ENCODE measurements at places on chromosomes 5 and 9. TPM values are rescaled to one million over a fixed set of nuclear protein-coding genes. Genes with fewer than 3 reads are reported as not detected.
A peak's percentile ranks its signal among the peaks of the same experiment; 100 is the strongest.

LURAP1L gene
- total RNA-seq = 40.2 TPM

GKAP1 gene
- total RNA-seq = 5.7 TPM

CBY3 gene
- total RNA-seq = not detected

ADAMTSL1 gene
- 18.2 TPM for total RNA-seq

PCDHGC4 gene
- 1.5 TPM for total RNA-seq

DNA sequence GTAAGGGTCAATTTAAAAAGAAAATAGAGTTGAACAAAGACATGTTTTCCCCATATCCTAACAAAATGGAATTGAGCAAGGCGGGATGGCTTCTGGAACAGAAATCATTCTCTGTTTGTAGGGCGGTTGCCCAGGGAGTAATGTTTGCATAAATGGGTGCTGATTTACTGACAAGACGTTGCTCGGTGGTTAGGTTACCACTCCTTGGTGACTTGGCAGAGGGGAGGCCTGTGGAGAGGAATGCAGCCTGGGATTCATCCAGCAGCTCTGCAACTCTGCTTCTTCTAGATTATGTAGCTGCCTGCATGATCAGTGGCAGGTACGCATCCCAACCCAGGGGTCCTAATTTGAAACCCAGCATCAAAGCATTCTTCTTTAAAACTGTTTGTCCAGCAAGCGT, 200.2 kb downstream of the CFAP90 start:
- no peaks in the 10 kb centered on the region for H3K27me3 ChIP-seq
- H3K27ac ChIP-seq = no peak overlapping the region
- no peak for DNase-seq
- no peaks in the 10 kb centered on the region for H3K4me1 ChIP-seq
- H3K4me3 ChIP-seq = no peak overlapping the region
- H3K36me3 ChIP-seq = no peaks in the 10 kb centered on the region

GRCh38 chr5:78487846-78488245, 127.4 kb downstream of the SCAMP1 start:
- peaks cover 6% of the 10 kb centered on the region for H3K4me1 ChIP-seq
- no peaks in the 10 kb centered on the region for H3K36me3 ChIP-seq
- no peak for DNase-seq
- no peaks in the 10 kb centered on the region for H3K27me3 ChIP-seq
- H3K27ac ChIP-seq = no peak overlapping the region

DNA sequence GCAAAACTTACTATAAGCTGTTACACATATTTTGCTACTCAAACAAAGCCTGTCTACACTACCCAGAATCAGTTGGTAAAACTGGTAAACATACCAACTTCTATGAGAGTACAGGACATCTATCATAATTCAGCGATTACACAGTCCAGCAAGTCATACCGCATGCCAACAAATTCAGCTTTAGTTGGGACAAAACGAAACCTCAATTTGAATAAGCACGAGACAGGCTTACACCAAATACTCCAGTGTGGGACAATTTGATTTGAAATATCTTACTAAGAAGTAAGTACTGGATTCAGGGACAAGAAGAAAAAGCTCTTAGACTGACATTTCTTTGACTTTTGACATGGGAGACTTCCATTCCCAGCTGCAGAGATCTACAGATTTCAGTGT, 2.0 kb downstream of the NRG2 start:
- no peak overlapping the region for H3K27ac ChIP-seq
- no peak overlapping the region for H3K4me3 ChIP-seq
- H3K36me3 ChIP-seq = no peaks in the 10 kb centered on the region
- peaks cover 81% of the 10 kb centered on the region for H3K27me3 ChIP-seq

DNA sequence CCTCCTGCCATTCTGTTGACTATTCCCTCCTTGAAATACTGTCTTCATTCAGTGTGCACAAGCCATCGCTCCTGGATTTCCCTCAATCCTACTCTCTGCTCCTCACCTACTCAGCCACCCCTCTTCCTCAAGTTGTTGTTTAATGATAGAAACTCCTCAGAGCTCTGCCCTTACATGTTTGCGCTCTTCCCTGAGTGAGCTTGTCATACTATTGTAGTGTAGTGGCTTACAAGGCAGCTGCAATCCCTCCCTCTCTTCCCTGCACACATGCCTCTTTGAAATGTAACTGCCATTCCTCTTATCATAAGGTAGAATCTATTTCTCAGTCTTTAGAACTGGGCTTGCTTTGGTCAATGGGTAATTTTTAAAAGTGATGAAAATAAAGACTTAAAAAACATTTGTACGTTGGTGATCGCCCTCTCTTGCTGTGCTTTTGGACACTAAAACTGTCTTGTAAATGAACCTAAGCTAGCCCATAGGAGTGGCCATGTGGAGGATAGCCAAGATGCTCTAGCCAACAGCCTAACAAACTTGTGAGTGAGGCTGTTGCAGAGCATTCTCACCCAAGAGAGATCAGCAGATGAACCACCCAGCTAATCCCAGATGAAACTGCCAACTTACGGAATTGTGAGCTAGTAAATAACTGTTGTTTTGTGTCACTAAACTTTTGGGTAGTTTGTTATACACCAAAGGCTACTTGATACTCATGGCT, 18.1 kb upstream of the SMAD5 start:
- H3K27me3 ChIP-seq = no peaks in the 10 kb centered on the region
- no peaks in the 10 kb centered on the region for H3K4me1 ChIP-seq
- no peak overlapping the region for H3K4me3 ChIP-seq

DNA sequence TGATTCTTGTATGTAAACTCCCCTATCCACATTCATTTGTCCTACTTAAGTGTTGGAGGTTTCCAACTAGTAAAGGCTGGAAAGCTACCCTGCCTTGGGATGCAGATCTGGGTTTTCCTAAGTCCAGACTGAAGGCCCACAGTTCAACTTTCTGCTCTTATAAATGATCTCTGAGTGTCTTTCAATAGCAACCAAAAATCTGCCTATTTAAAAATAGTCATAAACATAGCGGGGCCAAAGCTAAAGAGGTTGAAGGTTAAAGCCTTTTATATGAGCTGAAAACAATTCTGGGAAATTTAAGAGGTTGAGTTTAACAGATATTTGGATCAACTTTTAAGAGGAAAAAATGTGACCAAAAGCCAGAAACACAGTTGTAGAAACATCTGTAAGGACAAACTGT, 87.2 kb downstream of the NTRK2 start:
- H3K4me3 ChIP-seq = no peak overlapping the region
- no peak overlapping the region for H3K27ac ChIP-seq
- H3K27me3 ChIP-seq = no peaks in the 10 kb centered on the region
- DNase-seq = no peak

DNA sequence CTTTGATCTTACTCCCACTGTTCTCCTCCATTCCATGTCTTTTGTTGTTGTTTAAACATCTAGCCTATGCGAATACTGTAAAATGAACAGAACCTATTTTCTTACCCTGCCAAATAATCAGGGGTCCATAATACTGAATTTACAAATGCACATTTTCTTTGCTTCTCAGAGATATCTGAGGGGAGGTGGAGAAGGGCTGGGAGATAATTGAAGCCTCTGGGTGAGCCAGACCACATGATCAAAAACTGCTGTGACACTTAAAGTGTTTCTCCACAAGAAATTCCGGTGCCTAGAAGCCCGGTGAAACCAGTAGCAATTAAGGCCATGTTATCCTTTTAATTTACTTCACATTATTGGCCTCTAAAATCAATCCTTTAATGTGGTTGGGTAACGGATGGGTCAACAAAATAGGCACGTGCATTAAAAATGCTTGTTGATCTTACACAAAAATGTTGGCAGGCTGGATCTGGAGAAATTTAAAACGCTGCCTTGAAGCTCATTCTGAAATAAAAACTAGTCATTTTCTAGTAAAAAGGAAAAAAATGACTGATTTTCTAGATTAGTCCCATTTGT, 10.8 kb downstream of the SEMA6A start:
- peaks cover 9% of the 10 kb centered on the region for H3K4me1 ChIP-seq
- no peak overlapping the region for H3K4me3 ChIP-seq
- H3K27ac ChIP-seq = no peak overlapping the region
- no peaks in the 10 kb centered on the region for H3K27me3 ChIP-seq

DNA sequence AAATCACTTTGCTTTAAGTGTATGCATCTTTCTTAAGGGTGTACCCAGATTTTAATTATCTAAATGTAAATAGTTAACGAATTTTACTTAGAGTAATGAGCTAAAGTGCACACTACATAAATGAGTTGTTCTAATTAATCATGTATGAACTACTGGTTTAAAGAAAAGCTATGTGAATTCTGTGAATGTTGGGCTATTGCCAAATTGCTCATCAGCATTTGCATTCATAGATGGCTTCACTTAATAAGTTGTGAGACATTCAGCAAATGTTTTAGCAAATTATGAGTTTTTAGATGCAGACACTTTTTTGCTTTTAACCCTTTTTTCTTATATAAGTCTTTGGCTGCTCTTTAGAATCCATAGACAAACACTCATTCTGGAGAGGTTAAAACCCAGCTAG, 175.7 kb downstream of the PBX3 start:
- H3K36me3 ChIP-seq = no peaks in the 10 kb centered on the region
- no peak for DNase-seq
- H3K27me3 ChIP-seq = no peaks in the 10 kb centered on the region
- H3K27ac ChIP-seq = no peak overlapping the region

DNA sequence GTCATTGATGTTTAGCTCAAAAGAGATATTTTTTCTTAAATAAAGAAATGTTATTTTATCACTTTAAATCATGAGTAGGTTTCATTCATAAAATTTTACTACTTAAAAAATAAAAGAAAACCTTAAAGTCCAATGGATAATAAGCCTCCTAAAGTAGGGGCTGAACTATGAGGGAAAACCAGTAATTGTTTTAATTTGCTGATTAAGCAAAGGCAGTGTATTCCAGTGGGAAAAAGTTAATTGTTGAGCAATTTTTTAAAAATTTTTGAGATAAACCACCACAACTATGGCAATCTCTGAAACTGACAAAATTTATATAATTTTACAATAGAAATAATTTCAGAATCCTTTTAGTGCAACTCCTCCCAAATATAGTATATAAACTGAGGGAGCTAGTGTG, 195.0 kb downstream of the FBXO4 start:
- H3K27ac ChIP-seq = no peak overlapping the region
- H3K4me3 ChIP-seq = no peak overlapping the region
- no peaks in the 10 kb centered on the region for H3K27me3 ChIP-seq

- H3K36me3 ChIP-seq = no peaks in the 10 kb centered on the region
- no peak overlapping the region for H3K4me3 ChIP-seq
- H3K27ac ChIP-seq = no peak overlapping the region
- H3K4me1 ChIP-seq = no peaks in the 10 kb centered on the region
- no peaks in the 10 kb centered on the region for H3K27me3 ChIP-seq
These were observed 562.5 kb downstream of the CSNK1G3 start for GRCh38 chr5:124074500-124074899.

GRCh38 chr5:55853041-55853670, 2.0 kb downstream of the IL31RA start:
- H3K27me3 ChIP-seq = no peaks in the 10 kb centered on the region
- H3K4me3 ChIP-seq = no peak overlapping the region
- no peaks in the 10 kb centered on the region for H3K36me3 ChIP-seq

DNA sequence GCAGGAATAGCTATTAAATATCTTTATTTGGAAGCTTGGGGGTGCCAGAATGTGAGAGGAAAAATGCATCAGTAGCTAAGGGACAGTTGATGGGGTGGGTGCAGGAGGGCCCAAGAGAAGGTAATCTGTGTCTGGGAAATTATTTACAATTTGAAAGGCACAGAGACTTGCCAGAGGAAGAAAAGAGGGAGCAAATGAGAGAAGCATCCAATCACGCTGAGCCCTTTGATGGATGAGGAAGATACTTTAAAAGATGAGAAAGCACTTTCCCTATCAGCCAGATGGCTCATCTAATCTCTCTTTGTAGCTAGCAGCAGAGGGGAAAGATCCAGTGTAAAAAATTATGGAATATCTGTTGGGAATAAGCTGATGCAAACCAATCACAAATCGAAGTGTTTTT, 57.0 kb upstream of the ABCA1 start:
- H3K27ac ChIP-seq = no peak overlapping the region
- no peak overlapping the region for H3K4me3 ChIP-seq
- H3K4me1 ChIP-seq = no peaks in the 10 kb centered on the region
- no peaks in the 10 kb centered on the region for H3K27me3 ChIP-seq
- no peaks in the 10 kb centered on the region for H3K36me3 ChIP-seq
- no peak for DNase-seq

GRCh38 chr5:56983593-56984361, 31.9 kb upstream of the MIER3 start:
- DNase-seq = peak; percentile 11
- H3K4me3 ChIP-seq = no peak overlapping the region
- no peak overlapping the region for H3K27ac ChIP-seq

DNA sequence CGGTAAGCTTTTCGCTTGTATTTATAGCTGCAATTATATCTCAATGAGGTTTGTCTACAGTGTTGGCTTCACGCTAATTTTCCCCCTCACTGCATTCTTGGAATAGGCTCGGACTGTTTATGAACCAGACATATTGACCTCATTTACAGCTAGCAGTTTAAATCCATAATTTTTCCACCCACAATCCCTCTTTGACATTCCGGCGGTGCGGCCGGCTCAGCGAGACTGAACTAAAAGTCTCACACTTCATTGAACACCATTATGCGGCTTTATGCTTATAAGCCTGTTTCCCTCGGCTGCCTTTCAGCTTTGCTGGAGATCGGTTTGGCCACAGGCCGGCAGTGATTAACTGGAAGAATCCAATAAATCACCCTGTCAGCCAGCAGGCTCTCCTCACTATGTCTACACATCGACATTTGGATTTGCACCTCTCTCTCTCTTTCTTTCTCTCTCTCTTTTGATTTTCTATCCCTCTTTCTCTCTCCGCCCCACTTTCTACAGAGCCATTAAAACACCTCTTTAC, 315.0 kb upstream of the TLE4 start:
- no peaks in the 10 kb centered on the region for H3K27me3 ChIP-seq
- no peak overlapping the region for H3K4me3 ChIP-seq

DNA sequence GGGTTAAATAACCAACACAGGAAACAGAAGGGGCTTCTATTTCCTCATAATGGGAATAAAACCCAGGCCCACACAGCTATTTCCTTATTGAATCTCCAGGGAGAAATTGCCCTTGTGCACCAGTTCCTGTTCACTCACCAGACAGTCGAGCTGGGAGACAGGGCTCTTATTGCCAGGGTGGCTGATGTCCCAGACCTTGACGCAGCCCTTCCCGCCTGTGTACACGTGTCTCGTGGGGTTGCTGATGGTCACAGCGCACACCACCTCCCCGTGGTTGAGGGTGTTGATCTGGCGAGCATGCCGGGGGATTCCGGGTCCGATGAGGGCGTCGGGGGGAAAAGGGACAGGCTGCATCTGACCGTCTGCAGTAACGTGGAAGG, 96.5 kb downstream of the TLE1 start:
- H3K27ac ChIP-seq = peak overlapping the region; percentile 76
- no peak overlapping the region for H3K4me3 ChIP-seq
- H3K36me3 ChIP-seq = no peaks in the 10 kb centered on the region
- DNase-seq = no peak
- H3K27me3 ChIP-seq = no peaks in the 10 kb centered on the region

DNA sequence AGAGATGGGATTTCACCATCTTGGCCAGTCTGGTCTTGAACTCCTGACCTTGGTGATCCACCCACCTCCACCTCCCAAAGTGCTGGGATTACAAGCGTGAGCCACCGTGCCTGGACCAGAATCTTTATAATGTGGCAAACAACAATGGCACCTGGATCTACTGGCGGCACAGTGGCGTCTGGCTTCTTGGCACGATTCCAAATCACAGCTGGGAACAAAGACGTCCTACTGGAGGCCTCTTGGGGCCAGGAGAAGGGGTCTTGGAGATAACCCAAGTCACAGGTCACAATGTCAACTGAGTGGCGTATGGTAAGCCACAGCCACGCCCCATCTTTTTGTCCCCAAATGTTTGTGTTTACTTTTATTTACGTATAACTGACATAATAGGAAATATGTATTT, 77.8 kb upstream of the RAPGEF1 start:
- no peaks in the 10 kb centered on the region for H3K4me1 ChIP-seq
- H3K36me3 ChIP-seq = no peaks in the 10 kb centered on the region
- no peak overlapping the region for H3K27ac ChIP-seq
- peaks cover 7% of the 10 kb centered on the region for H3K27me3 ChIP-seq

- H3K27ac ChIP-seq = no peak overlapping the region
- DNase-seq = no peak
- no peaks in the 10 kb centered on the region for H3K27me3 ChIP-seq
- H3K36me3 ChIP-seq = no peaks in the 10 kb centered on the region
- H3K4me3 ChIP-seq = no peak overlapping the region
These were observed 5.8 kb upstream of the ENTPD8 start for GRCh38 chr9:137446851-137447471.
